ENCODE measurements at places on chromosomes 7 and 10.

DNA sequence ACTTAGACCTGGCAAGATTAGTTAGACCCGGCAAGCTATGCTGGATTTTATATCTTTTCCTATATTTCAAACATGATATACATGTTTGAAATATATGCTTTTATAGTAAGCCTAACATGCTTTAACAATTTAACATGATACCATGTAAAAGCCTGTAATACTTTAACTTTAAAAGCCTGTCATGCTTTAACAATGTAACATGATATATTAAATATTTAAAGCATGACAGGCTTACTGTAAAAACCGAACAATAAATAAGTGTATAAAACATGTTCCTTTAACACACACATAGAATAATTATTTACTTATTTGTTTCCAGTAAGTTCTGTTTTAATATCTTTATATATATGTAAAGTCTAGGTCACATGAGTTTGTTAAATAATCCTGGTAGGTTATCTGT lies 65.4 kb downstream of the SLC25A40 start:
- no peak for DNase-seq

GRCh38 chr7:128791972-128792327 lies 182 bp downstream of the CCDC136 start:
- no peak for DNase-seq

GRCh38 chr7:18354108-18355085 lies 141.2 kb upstream of the HDAC9 start:
- no peak for DNase-seq

DNA sequence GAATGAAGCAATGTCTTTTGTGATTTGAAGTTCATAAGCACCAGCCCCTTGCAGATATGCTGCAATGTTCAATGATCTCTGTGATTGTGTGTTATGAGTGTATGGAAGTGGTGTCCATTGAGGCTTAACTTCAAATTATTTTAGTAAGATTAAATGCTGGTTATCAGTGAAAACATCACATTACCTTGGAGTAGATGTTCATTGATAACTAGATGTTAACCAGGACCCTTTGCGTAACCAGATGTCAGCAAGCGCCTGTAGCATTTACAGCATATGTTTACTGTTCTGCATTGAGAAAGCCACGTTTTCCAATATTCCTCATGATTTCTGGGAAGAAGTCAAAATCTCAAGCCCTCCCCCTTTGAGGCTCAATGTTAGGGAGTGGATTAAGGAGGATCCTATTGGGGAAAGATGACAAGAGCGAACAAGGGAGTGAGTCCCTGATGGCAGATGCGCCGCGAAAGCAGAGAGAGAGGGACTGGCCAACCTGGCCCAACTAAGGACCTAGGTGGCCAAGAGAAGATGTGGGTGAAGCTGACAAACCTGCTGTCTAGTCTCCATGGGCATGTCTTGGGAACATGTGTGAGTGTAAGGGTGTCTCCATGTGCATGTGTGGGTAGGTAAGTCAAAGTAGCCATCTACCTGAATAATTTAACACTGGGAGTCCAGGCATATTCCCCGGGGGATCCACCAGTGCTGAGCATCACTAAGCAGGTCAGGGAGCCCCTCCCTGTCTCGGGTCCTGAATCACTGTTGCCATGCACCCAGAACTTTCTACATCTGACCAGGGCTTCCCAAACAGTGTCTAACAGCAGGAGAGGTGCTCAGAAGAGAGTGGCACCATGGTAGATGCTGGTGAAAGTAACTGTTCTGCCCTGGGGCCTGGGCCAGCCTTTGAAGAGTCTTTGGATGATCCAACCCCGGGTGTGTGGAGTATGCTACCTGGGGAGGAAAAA lies 141.6 kb upstream of the GDF10 start:
- DNase-seq: no peak

DNA sequence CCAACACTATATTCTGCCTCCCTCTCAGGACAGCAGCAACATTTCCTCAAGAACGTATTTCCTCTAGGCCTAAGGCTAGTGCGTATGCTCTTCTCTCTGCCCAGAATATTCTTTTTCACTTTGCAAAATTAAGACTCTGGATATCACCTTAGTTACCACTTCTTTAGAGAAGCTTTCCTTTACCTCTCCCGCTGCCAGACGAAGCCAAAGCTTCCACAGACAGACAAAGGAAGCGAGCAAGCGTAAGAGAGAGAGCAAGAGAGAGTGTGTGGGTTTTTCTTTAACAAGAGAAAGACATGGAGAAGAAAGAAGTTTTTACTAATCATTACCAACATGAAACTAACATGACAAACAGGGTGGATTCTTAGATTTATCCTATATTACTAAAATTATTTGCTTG lies 64.1 kb downstream of the P4HA1 start:
- no peak for DNase-seq

DNA sequence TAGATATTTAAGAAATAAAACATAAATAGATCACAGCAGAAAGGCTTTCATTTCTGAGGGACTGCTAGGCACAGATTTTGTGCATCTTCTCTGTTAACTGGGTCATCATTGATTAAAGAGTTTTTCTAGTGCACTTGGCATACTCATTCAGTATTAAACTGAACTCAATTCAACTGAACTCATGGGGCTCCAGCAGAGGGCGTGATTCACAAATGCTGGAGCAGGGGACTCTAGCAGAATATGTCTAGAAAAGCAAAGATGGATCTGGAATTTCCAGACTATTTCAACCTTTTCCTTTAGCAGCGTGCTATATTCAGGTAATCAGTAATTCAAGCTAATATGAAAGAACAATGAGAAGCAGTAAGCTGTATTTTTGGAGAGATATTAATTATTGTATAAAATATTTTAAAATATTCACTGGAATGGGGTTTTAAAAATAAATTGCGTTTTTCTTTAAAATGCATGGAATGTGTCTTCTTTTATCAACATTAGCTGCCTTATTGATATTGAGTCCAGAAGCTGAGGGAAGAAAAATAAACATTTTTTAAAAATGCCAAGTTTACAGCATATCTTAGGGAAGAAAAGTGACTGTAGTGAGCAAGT lies 296.8 kb upstream of the CACNA2D1 start:
- DNase-seq: no peak

GRCh38 chr7:43871064-43871463 lies 1.7 kb upstream of the MRPS24 start:
- no peak for DNase-seq

- peak; percentile 84 for DNase-seq
Measured at GRCh38 chr10:79203833-79204232, 135.1 kb downstream of the ZMIZ1 start.

GRCh38 chr7:33671531-33672262 lies 233.6 kb upstream of the BMPER start:
- DNase-seq: peak; percentile 67

GRCh38 chr10:5411941-5412276 lies 448 bp upstream of the NET1 start:
- no peak for DNase-seq

DNA sequence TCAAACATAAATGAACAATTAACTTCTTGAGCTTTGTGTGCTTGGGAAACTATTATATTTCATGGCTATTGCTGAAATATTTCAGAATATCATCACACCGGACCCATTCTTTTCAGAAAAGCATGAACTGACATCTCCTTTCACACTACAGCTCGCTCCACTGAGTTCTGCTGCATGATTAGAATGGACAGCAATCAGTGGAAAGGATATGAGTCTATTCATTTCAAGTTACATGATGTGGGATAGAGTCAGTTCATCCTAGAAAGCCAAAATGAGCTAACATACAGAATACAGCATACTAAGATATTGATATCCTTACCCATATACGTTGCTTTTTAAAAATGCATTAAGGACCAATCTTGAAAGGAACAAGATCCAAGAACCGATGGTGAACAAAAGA lies 1.1 kb upstream of the FAM53B start:
- no peak for DNase-seq

- no peak for DNase-seq
Measured at GRCh38 chr10:11610826-11611247, 613 bp downstream of the USP6NL start.

- no peak for DNase-seq
Measured at GRCh38 chr7:90657481-90657880, 61.4 kb downstream of the CDK14 start.

DNA sequence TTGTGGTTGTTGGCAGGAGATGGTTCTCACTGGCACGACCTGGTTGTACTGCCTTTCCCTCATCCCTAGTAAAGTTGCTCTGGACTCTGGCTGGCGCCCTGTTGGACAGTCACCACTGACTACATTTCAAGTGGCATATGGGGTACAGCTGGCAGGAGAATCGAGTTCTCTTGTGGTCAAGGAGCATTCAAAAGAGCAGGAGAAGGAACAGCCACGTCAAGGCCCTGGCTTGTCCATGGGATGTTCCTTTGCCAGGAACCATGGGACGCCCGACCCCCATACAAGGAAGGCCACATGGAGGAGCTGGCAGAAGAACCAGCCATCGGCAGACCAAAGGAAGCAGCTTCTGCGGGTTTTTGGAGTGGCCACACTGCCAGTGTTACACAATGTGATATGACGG lies 87.0 kb upstream of the SLC25A13 start:
- no peak for DNase-seq

DNA sequence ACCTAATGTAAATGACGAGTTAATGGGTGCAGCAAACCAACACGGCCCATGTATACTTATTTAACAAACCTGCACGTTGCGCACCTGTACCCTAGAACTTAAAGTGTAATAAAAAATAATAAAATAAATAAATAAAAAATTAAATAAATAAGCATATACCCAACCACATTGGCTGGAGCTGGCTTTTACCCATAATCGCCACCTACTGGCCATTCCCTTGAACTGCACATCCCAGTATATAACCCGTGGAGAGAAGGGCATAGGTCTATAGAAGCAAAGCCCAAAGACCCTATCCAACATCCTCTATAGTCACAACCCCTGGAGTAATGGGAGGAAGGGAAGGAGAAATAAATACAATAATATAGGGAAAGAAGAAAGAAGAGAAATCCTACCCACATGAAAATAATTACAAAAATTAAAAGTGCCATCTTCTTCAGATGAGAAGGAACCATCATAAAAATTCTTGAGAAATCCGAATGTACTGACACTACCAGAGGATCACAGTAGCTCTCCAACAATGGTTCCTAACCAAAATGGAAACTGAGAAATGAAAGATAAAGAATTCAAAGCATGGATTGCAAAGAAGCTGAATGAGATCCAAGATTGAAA lies 65.6 kb downstream of the TWIST1 start:
- DNase-seq: no peak

- DNase-seq: no peak
Measured at GRCh38 chr10:43809211-43809930, 160.7 kb upstream of the ZNF32 start.

DNA sequence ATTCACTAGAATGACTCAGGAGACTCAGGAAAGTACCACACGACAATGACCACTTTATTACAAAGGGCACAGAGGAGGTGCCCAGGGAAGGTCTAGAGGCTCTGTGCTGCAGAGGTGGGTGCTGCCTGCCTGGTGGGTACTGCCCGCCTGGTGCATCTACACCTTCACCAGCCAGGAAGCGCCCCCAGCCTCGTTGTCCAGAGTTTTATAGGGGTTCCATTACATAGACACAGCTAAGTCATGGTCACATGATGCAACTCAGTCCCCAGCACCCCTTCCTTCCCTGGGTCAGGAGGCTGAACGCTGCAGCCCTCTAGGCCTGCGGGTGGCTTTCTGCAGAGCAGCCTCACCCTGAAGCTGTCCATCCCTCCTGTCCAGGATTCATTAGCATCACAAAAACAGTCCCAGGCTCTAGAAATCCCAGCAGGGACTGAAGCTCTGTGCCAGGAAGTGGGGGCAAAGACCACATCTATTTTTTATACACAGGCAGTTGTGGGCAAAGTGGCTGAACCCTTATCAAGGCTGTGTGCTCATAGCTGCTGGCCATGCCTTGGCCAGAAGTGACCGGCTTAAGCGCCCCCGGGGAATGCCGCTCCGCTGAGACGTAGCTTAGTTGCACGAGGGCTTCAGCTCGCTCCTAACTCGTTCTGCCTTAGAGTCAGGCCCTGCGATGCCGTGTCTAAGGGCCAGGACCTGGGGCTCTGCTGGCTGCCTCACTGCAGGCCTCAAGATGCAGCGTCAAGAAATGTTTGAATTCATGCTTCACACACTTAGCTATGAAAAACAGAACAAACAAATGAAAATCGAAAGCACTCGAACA lies 219.0 kb downstream of the GLRX3 start:
- DNase-seq: no peak

GRCh38 chr10:113565364-113565763 lies 12.5 kb downstream of the HABP2 start:
- DNase-seq: no peak

DNA sequence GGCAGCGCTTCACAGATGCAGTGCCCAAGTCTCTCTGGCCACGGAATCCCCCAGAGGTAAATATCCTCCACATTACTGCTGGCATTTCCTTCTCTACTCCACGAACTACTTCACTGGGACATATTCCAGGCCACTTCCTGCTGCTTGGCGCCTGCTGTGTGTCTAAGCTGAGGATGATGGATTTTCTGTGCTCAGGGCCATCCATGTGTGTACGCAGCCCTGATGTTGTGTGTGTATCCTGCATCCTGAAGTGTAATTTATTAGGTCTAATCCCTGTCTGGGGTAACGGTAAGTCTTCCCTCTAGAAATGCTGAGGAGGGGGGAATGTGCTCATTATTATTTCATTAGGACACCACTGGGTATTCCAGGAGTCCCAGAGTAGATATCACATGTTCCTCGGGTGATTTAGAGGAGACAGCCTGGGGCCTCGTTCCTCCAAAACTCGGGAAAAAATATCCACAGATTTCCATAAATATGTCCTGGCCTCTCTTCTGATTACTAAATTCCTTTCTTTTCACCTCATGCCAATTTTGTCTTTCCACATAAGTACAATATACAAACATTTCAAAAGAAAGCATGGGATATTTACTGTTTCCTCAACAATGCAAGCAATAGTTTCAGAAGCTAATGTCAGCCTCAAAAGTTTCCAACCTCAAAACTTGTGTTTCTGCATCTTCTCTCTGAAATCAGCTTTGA lies 25.5 kb upstream of the HABP2 start:
- DNase-seq: no peak

DNA sequence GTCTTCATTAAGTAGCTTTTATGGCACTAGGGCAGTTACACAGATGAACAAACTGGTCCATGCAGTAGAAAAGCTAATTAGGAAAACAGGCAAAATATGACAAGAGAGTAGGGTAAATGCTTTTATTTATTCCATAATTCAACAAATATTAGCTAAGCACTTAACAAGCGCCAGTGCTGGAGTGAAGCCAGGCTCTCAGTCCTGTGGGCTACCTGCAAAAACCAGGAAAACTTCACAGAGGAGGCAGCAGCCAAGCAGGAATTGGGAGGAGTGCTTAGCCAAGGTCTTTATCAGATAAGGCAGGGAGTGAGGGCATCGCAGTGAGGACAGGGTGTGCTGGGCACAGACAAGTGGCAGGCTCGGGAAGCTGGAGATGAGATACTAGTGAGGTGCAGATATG lies 4.9 kb upstream of the KAT6B start:
- DNase-seq: no peak
